Stimulated activated CD4-positive, alpha-beta T cell treated with anti-CD3 and anti-CD28 coated beads, Interleukin-12 subunit alpha, Interleukin-12 subunit beta, amount 100 ng/mL, for 4 hours (primary cell): ENCODE measurements at places on chromosomes 16 and 17.

GRCh38 chr16:22092143-22092933 is at the start of gene VWA3A:
TSS of gene VWA3A (plus strand) at chr16:22092541. CDS start at chr16:22092638, 97 bp downstream.
- no peak for DNase-seq

GRCh38 chr16:11211977-11212797 is 43.8 kb downstream of the SOCS1 start:
- no peak for DNase-seq

GRCh38 chr16:4743226-4743878 is 9.0 kb downstream of the DNAAF8 start:
- no peak for DNase-seq

DNA sequence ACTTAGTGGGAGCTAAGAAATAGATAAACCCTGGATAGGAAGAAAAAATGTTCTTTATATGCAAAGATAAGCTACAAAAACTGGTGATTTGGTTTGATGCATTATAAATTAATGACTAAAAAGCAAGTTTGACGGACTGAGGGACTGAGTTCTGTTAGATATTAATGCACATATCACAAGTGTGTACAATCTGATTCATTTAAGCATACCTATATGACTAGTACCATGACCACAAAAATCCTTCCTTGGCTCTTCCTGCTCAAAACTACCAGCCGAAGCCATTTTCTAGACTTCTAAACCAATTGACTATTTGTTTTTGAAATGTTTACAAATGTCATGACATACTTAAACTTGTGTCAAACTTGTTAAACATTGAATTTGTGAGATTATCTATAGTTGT is 374.5 kb upstream of the MON1B start:
- DNase-seq: no peak

GRCh38 chr17:17347234-17347955 is 44.2 kb downstream of the NT5M start:
- no peak for DNase-seq

GRCh38 chr16:30736995-30737793 is 11.0 kb upstream of the PHKG2 start:
- no peak for DNase-seq

GRCh38 chr17:7880076-7880868 is 8.3 kb upstream of the CHD3 start:
- DNase-seq: no peak
